Esophagus mucosa (tissue), 1 donor: ENCODE measurements at places on chromosomes 5 and 9. TPM values are rescaled to one million over a fixed set of nuclear protein-coding genes. Genes with fewer than 3 reads are reported as not detected.

DNA sequence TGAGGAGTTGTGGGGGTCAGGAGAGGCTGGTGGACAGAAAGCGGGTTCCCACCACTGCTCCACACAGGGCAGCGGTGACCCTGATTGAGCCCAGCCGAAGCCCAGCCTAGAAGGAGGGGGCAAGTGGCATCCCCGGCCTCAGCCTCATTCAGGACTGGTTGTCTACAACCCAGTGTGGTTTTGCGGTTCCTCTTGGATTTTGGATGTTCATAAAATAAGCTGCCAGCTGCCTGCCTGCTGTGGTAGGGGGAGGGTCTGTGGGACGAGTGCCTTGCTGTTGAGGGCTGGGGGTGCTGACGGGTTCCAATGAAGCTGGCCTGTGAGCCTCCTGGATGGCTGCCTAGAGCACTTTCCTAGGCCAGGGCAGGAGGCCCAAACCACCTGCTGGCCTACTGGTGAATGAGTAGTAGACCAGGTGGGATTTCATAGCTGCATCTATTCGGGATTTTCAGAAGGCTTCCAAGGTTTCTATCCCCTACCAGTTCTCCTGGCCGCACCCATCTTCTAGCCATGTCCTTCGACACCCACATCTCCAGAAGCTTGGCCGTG is 102.4 kb downstream of the NDFIP1 start:
- no peak for ATAC-seq

Gene HAPLN1
- not detected for total RNA-seq

Gene DMGDH
- 0.60 TPM for total RNA-seq

Gene NUTM2G
- total RNA-seq = not detected

- ATAC-seq = no peak
Observed at GRCh38 chr9:136700304-136700703, 12.1 kb upstream of the DIPK1B start.

DNA sequence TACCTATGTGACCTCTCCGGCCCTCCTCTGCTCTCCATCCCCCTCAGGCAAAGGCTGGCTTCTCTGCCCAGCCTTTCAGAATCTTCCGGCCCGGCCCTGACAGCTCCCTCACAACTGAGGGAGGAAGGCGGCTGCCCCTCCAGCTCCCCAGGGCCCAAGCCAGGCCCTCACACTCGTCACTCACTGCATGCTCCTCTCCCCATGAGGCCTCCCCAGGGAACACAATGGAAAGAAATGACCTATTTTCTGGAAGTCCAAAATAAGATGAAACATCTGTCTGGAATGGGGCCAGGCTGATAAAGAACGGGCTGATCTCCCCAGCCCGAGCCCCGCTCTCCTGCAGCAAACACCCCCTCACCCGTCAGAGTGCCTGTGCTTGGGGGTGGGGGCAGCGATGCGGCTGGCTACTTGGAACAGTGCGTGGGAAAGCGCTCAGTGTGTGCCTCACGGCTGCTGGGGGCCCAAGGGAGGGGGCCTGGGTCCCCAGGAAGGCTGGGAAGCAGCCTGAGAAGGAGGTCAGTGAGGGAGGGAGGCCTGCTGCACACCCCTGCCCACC is 11.3 kb downstream of the PDGFRB start:
- ATAC-seq = no peak
